Gastroesophageal sphincter (tissue), 4 donors: ENCODE measurements at places on chromosomes 7 and 10.

DNA sequence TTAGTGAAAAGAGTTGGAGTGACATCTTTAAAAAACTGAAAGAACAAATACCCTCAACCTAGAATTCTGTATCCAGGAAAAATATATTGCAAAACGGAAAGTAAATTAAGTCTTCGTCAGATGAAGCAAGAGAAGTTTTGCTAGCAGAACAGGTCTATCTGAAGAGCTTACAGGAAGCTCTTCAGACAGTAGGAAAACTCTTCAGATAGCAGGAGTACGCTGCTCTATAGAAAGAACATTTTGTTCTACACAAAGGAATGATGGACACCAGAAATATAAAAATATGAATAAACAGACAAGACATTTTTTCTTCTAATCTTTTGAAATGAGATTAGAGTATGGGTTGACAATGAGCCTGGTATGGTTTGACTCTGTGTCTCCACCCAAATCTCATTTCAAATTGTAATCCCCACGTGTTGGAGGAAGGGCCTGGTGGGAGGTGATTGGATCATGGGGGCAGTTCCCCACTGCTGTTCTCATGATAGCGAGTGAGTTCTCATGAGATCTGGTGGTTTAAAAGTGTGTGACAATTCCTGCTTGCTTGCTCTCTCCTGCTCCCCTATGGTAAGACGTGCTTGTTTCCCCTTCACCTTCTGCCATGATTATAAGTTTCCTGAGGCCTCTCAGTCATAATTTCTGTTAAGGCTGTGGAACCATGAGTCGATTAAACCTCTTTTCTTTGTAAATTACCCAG lies 567.3 kb downstream of the AUTS2 start:
- ATAC-seq: no peak

- no peak for ATAC-seq
Measured at GRCh38 chr7:5597772-5598171, 174.1 kb upstream of the TNRC18 start.

DNA sequence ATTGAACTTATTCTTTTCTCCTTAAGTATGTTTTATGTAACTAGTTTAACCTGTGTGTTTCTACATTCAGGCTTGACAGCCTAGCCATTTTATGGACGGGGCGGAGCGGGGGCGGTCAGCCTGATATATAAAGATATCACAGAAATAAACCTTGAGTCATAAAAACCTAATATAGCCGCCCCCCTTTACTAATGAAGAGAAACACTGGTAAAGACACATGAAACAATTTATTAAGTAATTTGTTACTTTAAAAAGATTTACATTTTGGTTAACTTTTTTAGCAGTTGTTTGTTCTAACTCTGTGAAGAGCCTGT lies 84.0 kb downstream of the MAPK8 start:
- no peak for ATAC-seq

DNA sequence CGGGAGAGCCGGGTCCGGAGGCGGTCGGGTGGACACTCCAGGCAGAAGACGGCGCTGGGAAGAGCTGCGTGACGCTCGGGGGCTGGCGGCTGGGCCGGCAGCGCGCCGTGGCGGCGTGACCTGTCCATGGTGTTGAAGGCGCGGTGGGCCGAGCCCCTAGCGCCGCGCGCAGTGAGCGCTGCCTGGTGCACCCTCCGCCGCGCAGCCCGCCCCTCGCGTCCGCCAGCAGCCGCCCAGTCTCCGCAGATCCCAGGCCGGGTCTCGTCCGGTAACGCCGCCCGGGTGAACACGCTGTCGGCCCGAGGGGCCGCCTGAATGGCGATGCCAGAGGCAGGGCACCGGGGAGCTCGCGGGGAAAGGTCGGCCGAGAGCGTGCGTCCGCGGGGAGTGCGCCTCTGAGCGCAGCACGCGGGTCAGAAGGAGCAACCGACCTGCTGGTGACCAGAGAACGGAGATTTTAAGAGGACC lies 657 bp upstream of the TMEM178B start:
- peak; percentile 57 for ATAC-seq

- ATAC-seq: no peak
Measured at GRCh38 chr10:125684581-125684980, 1.6 kb upstream of the TEX36 start.

GRCh38 chr10:72697716-72698115 lies 5.8 kb downstream of the MCU start:
- no peak for ATAC-seq

DNA sequence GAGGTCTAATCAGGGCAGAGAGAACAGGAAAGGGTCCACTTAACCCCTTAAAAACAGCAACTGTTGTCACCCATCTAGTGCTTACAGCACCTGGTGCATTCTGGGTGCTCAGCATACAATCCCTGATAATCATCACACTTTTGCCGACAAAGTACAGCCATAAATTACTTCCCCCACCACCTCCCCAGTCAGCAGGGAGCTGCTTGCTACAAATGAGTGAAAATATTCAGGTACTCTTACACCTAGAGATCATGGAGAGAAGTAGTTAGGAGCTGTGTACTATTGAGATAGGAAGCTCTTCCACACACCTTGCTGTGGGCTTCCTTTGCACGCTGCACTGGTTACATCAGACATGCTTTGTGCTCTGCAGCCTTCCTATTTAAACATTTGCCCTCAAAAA lies 723.5 kb upstream of the GALNT17 start:
- no peak for ATAC-seq

- ATAC-seq: peak; percentile 82
Measured at GRCh38 chr7:100469227-100470044, 5.4 kb upstream of the SPACDR start.

DNA sequence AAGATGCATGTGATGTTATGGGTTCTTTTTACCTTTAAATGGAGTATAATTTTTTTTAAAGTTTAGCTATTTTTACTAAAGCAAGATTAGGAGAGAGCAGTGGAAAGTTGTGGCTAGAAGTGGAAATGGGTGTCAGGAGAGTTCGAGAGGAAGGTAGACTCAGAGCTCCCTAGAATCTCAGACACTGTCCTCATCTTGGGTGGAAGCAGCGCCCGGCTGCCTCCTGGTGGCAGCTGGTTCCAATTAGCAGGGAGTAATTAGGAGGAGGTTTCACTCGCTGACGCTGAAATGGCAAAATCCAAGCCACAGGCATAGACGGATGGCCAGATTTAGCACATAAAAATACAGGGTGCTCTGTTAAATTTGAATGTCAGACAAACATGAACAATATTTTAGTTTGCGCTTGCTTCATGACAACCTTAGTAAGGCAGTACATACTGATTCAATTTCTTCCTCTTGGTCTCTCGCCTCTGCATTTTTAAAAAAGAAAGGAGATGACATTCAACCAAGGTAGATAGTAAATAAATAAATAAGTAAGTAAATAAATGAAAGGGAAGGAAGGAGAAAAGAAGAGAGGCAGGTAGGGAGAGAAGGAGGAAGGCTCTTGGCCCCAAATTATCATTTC lies 58.5 kb downstream of the LGI1 start:
- peak; percentile 81 for ATAC-seq

DNA sequence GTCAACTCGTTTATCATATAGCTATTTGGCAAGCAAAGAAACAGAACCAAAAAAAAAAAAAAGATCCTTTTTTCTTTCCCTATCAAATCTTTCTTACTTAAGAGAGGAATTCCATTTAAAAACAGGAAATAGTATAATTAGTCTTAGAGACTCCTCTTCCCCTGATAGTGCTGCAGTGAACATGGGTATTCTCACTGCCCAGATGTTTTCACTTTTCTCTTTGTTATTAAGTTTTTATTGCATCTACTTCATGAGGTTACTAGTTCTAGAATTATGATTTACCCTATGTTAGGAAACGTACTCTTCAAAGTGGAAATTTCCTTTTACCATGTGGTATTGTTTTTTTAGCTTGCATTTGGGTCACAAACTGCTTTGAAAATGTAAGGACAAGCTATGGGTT lies 8.5 kb downstream of the CASP2 start:
- ATAC-seq: no peak

DNA sequence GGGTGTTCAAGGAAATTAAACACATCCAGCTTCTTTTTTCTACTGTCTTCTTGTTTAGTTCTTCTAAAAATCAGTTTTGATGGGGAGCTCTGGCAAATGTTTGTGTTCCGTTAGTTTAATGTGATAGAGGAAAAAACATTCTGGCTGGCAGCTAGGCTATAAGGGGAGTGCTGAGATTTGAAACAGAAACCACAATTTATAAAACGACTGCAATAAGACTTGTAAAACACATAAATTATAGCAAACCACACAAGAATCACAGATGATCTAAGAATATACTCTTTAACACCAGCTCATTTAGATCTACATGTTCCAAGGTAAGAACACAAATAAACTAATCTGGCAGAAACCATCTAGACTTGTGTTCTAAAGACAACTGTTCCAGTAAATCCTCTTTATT lies 425.5 kb downstream of the CNTNAP2 start:
- ATAC-seq: no peak
